Upper lobe of left lung (tissue), 6 donors: ENCODE measurements at places on chromosomes 16 and 17. TPM values are rescaled to one million over a fixed set of nuclear protein-coding genes. Genes with fewer than 3 reads are reported as not detected.

DNA sequence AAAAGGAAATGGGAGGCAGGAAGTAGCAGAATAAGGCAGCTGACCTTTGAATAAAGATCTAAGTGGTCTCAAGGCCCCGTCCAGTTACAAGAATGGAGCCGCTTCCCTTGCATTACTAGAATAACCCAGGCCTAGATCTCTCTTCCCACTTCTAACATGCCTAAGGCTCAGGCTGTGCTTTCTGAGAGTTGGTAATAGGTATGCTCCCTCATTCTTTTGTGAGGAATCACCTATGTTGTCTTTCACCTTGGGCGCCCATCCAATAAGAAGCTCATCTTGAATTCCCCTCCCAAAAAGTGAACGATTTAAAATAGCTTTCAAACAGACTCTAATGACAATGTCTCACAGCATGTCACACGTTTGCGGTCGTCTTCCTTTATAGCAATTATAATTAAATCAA lies 101.2 kb downstream of the KCNJ2 start:
- H3K4me3 ChIP-seq: no peak overlapping the region
- peaks cover 2% of the 10 kb centered on the region for H3K4me1 ChIP-seq
- no peaks in the 10 kb centered on the region for H3K36me3 ChIP-seq
- H3K27me3 ChIP-seq: no peaks in the 10 kb centered on the region
- no peak overlapping the region for H3K27ac ChIP-seq
- no peak for DNase-seq

DNA sequence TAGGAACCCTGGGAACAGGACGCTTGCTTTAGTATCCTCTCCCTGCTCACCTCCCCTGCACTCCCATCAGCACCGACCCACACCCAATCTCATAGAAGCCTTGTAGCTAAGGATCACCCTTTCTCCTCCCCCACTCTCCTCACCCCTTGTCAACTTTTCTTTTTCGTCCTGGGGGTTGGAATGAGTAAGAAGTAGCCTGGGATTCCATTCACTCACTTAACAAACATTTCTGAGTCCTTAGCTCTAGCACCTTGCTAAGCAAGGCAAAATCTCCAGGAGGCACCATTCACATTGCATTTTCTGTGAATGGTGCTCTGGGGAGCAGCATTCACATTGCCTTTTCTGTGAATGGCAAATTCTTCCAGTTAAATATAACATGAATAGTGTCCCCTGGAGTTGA lies 1.1 kb upstream of the PGAP3 start:
- no peak overlapping the region for H3K27ac ChIP-seq
- DNase-seq: no peak
- H3K27me3 ChIP-seq: no peaks in the 10 kb centered on the region
- no peak overlapping the region for H3K4me3 ChIP-seq
- peaks cover 8% of the 10 kb centered on the region for H3K4me1 ChIP-seq

GRCh38 chr17:78224231-78225087 lies 7.0 kb upstream of the TMEM235 start:
- H3K27ac ChIP-seq: peak overlapping the region; percentile 84
- peaks cover 7% of the 10 kb centered on the region for H3K4me1 ChIP-seq
- no peak for DNase-seq
- H3K36me3 ChIP-seq: no peaks in the 10 kb centered on the region
- H3K27me3 ChIP-seq: no peaks in the 10 kb centered on the region

DNA sequence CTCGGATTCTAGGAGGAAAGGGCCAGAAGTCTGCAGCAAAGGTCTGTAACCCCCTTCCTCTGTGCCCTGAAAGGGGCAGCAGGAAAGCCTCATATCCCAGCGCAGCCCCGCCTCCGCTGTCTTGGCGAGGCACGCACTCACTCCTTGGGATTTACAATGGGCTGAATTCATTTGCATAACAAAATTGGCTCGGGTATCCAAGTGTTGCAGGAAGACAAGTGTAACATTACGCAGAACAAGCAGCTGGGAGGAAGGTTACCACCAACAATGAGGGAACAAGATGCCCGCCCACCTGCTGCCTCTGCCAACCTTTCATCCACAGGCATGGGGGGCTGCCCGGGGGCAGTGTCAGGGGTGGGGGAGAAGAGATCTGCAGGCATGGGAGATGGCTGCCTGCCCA lies 130.4 kb downstream of the MRM1 start:
- H3K27ac ChIP-seq: no peak overlapping the region
- no peaks in the 10 kb centered on the region for H3K4me1 ChIP-seq
- no peak for DNase-seq
- no peaks in the 10 kb centered on the region for H3K36me3 ChIP-seq

DNA sequence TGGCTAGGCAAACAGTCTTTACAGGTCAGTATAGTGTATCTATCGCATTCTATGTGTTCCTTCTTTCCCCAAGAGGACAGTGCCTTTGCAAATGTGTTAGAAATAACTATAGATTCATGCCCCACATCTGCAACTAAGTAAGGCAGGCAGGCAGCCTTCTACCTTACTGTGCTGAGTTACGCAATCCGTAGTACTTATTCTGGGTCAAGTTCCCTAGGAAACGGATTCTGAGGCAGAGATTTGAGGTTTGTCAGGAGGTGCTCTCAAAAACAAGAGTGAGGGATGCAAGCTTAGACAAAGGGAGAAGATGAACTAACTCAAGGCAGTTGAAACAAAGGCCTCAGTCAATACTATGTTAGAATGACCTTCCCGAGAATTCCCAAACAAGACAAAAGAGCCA lies 12.7 kb upstream of the ANKFY1 start:
- H3K27ac ChIP-seq: no peak overlapping the region
- no peak overlapping the region for H3K4me3 ChIP-seq
- DNase-seq: no peak
- H3K4me1 ChIP-seq: no peaks in the 10 kb centered on the region

GRCh38 chr16:20611350-20611902 lies 35.3 kb upstream of the ACSM2B start:
- peak; percentile 68 for DNase-seq
- peaks cover 16% of the 10 kb centered on the region for H3K4me1 ChIP-seq
- H3K27ac ChIP-seq: peak overlapping the region; percentile 45
- H3K36me3 ChIP-seq: no peaks in the 10 kb centered on the region
- H3K27me3 ChIP-seq: no peaks in the 10 kb centered on the region

- peaks cover 66% of the 10 kb centered on the region for H3K36me3 ChIP-seq
- no peaks in the 10 kb centered on the region for H3K27me3 ChIP-seq
- no peak overlapping the region for H3K27ac ChIP-seq
- DNase-seq: no peak
Measured at GRCh38 chr16:84986102-84986501, 25.2 kb downstream of the ZDHHC7 start.

GRCh38 chr16:23520500-23520899 lies 10.2 kb upstream of the GGA2 start:
- H3K36me3 ChIP-seq: no peaks in the 10 kb centered on the region
- DNase-seq: no peak
- no peaks in the 10 kb centered on the region for H3K27me3 ChIP-seq
- H3K4me1 ChIP-seq: no peaks in the 10 kb centered on the region
- peak overlapping the region; percentile 61 for H3K27ac ChIP-seq

DNA sequence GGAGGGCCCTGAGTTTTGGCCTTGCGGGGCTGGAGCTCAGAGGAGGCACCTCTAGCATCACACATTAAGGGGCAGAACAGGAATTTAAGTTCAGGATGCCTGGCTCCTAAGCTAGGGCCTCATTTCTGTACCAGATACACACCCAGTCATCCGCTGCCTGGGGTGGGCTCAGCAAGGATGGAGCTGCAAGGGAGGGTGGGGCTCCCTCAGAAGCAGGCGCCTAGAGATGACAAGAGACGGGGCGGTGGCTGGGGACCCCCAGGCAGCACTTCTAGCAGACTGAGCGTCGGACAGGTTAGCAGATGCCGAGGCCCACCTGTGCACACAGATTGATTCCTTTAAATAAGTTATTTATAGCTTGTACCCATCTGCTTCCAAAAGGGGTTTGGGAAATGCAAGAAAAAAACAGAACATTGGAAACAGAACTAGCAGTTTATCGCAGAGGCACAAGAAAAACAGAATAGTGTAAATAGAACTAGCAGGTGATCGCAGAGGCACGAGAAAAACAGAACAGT lies 47.6 kb upstream of the CBFA2T3 start:
- no peaks in the 10 kb centered on the region for H3K36me3 ChIP-seq
- no peaks in the 10 kb centered on the region for H3K27me3 ChIP-seq
- H3K4me1 ChIP-seq: no peaks in the 10 kb centered on the region
- no peak for DNase-seq
- H3K27ac ChIP-seq: no peak overlapping the region

GRCh38 chr17:13619462-13619861 lies 17.7 kb upstream of the HS3ST3A1 start:
- H3K36me3 ChIP-seq: no peaks in the 10 kb centered on the region
- H3K27ac ChIP-seq: no peak overlapping the region
- H3K4me3 ChIP-seq: no peak overlapping the region
- no peaks in the 10 kb centered on the region for H3K27me3 ChIP-seq

GRCh38 chr17:78401246-78401645 lies 22.8 kb downstream of the PGS1 start:
- peaks cover 19% of the 10 kb centered on the region for H3K4me1 ChIP-seq
- H3K4me3 ChIP-seq: no peak overlapping the region
- no peak for DNase-seq
- H3K27ac ChIP-seq: peak overlapping the region; percentile 30
- no peaks in the 10 kb centered on the region for H3K27me3 ChIP-seq

DNA sequence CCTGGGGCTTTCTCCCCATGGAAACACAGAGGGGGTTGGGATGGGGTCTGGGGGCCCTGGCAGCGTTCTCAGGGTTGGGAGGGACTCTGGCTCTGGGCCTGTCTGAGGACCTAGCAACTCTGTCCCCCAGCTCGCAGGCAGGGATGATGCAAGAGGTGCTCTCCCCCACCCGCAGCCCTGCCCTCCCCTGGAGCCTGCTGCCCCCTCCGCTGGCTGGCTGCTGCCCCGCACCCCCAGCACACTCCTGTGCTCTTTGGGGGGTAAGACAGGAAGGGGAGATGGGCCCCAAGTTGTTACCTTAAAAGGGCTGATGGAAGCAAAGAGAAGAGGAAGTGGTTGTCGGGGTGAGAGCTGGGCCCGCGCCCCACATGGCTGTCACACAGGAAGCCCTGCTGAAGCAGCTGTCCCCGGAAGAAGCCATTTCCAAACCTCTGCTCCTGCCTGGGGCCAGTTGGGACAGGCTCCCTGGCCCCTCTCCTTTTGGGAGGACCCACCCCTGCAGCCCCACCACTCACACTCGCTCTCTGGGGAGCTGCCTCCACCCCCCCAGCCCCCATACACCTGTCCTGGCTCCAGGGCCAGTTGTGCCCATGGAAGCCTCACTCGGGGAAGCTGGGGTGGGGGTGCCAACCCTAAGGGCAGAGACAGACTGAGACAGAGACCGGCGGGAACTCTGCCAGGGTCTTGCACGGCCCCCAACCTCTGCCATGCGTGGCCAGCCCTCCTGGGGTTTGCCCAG lies 2.5 kb downstream of the CORO1A start:
- H3K27ac ChIP-seq: peak overlapping the region; percentile 76
- H3K36me3 ChIP-seq: peaks cover 4% of the 10 kb centered on the region
- peaks cover 24% of the 10 kb centered on the region for H3K4me1 ChIP-seq
- no peaks in the 10 kb centered on the region for H3K27me3 ChIP-seq
- H3K4me3 ChIP-seq: no peak overlapping the region

- no peaks in the 10 kb centered on the region for H3K27me3 ChIP-seq
- H3K4me1 ChIP-seq: peaks cover 64% of the 10 kb centered on the region
- H3K4me3 ChIP-seq: peak overlapping the region; percentile 79
- peak overlapping the region; percentile 93 for H3K27ac ChIP-seq
- DNase-seq: peak; percentile 91
Measured at GRCh38 chr17:57954397-57955182, 622 bp downstream of the CUEDC1 start.

- DNase-seq: no peak
- no peak overlapping the region for H3K27ac ChIP-seq
- no peak overlapping the region for H3K4me3 ChIP-seq
- H3K4me1 ChIP-seq: peaks cover 23% of the 10 kb centered on the region
Measured at GRCh38 chr17:42253578-42253977, 22.6 kb downstream of the STAT5B start.

GRCh38 chr17:66985338-66986237 lies 21.1 kb downstream of the CACNG4 start:
- H3K27me3 ChIP-seq: no peaks in the 10 kb centered on the region
- no peak overlapping the region for H3K27ac ChIP-seq
- no peak for DNase-seq
- no peaks in the 10 kb centered on the region for H3K4me1 ChIP-seq
- H3K4me3 ChIP-seq: no peak overlapping the region
- no peaks in the 10 kb centered on the region for H3K36me3 ChIP-seq

DNA sequence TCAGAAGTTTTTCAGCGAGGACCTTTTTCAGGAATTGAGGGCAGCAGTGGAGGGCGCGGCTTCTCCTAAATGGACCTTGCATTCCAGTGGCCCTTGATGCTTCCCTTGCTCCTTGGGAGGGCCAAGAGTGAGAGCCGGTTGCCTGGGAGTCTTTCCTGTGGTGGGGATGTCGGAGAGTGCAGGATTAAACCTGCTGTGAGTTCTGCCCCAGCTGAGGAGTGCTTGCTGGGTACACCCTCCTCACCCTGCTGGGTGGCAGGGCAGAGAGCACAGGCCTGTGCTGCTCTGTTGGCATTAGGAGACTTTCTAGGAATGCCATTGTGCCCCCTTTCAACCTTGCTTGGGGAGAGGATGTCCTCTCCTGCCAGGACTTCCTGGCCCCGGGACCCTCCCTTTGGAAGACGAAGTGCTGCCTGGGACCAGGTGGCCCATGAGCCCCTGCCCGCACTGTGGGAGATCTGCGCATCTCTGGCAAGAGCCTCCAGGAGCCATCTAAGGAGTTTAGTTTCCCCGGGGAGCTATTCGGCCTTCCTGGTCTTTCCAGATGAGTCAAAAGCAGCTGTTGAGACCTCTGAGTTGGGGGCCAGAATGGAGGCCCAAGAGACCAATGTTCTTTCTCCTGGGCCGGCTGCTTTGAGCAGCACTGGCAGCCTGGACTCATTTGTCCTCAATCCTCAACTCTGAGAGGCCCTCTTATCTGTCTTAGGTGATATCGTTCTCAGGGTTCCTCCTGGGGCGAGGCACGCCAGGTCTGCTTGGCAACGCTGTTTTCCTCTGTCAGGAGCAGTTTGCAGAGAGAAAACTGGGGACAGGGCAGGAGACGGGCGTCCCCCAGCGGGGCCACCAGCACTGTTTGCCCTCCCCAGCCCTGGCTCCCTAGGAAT lies 5.6 kb downstream of the LLGL2 start:
- H3K4me1 ChIP-seq: peaks cover 40% of the 10 kb centered on the region
- no peaks in the 10 kb centered on the region for H3K27me3 ChIP-seq

The TBC1D3H gene
- not detected for total RNA-seq

The NPIPA2 gene
- total RNA-seq: 1.2 TPM

The KRT31 gene
- not detected for total RNA-seq

The C17orf113 gene
- total RNA-seq: 2.5 TPM

The OR2C1 gene
- 0.46 TPM for total RNA-seq

The PDILT gene
- total RNA-seq: not detected

The CMTM1 gene
- total RNA-seq: 4.5 TPM

The SOX15 gene
- total RNA-seq: not detected

The MT1G gene
- 13.4 TPM for total RNA-seq

The WRAP53 gene
- 6.0 TPM for total RNA-seq
